ENCODE measurements at places on chromosomes 7 and 10.

DNA sequence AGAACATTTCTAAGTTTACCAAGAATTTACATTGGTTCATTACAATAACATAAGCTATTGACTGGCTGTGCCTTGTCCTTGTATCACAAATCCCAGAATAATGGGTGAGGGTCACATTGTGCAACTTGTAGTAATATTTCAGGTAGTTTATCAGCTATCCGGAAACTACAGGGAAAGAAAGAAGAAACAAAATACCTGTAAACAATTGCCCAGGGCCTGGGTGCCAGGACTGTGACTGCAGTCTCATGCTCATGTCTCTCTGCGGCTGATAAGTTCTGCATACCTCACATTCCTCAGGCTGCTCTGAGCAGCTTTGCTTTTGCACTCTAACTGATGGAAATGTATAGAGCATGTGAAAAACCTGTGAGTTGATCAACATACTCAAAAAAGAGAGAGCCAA lies 131.8 kb upstream of the TRIM24 start:
- no peak for DNase-seq

- no peak for DNase-seq
Observed at GRCh38 chr10:130350996-130351395, 214.8 kb downstream of the GLRX3 start.

- no peak for DNase-seq
Observed at GRCh38 chr10:24552346-24553016, 171.2 kb downstream of the ARHGAP21 start.

- DNase-seq, result no peak
Observed at GRCh38 chr7:155992538-155992937, 180.3 kb upstream of the SHH start.

DNA sequence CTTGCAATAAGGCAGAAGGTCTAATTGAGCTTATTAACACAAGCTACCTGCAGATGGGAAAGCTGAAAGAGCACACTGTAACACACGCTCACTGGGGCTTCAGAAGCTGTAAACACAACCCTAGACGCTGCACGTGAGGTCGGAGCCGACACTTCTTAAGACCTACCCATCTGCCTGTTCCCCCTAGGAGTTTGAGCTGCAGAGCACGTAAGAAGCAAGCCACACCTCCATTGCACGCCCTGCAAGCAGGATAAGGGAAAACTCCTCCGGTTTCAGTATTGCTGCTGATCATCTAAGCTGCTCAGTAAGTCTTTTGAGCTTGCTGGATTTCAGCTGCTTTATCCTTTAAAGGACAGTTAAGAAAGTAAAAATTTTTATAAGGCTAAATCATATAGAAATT lies 244.0 kb upstream of the ZWINT start:
- DNase-seq, result no peak

DNA sequence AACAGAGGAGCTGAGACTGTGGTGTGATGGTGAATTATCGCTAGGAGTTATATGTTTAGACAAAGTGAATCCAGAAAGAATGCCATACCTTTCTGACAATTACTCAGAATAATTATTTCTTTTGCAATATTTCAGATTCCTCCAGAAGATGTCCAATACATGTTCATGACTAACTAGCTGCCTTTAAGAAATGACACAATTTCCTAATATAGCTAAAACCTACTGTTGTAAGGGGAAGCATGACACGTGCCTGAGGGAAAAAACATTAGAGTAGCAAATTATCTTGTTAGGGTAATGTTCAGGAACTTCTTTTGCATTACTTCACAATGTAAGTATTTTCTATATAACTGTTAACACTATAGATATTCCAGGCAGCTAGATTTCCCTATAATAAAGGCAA lies 150.3 kb downstream of the COL28A1 start:
- no peak for DNase-seq

DNA sequence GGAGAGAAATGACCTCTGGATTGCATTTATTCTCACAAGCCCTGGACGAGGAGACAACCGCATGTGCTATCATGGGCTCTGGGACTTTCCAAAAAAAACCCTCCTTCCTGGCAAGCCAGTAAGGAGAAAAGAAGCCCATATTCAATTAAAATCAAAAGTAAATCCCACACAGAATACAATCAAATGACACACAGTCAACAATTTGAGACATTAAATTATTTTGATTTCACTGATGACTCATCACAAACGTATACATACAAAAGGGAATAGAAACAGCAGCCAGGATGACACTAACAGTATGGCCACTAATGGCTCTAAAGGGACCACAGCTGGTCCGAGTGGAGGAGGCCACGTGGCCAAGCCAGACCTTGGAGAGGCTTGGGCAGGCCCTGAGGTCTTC lies 24.9 kb downstream of the LRRC20 start:
- no peak for DNase-seq

DNA sequence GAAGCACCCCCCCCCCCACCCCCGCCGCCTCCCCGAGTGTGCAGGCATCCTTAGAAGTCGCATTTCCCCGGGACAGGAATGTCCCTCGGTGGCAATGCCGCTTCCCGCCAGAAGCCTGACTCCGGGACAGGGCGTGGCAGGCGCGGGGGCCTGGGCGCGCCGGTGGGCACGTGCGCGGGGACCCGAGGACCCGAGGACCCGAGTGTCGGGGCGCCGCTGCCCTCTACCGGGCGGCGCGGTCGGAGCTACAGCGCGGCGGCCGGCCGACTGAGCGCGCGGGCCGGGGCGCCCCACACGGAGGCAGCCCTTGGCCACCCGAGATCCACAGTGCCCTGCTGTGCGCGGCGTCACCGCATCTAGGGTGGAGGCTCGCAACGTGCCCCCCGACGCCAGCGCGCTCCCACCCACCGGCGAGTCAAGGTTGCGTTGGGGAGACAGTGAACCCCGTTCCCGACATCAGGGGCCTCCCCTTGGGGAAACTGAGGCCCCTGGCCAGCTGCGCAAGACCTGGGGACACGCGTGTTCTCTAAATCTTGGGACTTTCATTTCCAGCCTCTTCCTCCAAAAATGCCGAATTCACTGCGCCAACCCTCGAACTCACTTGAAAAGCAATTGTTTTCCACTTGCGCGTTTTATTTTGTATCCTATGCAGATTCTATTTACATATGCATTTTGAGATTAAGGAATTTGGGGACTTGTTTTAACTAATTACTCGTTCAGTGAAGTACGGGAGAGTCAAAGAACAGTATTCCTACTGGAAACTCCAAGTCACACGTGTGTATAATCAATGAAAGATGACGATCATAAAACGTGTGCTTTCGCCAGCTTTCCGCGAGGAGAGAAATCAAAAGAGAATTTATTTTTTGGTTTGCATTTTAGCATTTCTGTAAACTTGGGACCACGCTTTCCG lies 3.1 kb upstream of the CUX1 start:
- no peak for DNase-seq

GRCh38 chr10:125209591-125210355 lies 49.4 kb upstream of the CTBP2 start:
- DNase-seq, result no peak

- no peak for DNase-seq
Observed at GRCh38 chr10:77516575-77516974, 121.0 kb downstream of the KCNMA1 start.

- no peak for DNase-seq
Observed at GRCh38 chr7:44184873-44185446, 4.3 kb downstream of the GCK start.

GRCh38 chr7:144628176-144628575 lies 207.7 kb downstream of the TPK1 start:
- DNase-seq, result no peak

- no peak for DNase-seq
Observed at GRCh38 chr7:142539901-142540300, 209.4 kb upstream of the PRSS1 start.

DNA sequence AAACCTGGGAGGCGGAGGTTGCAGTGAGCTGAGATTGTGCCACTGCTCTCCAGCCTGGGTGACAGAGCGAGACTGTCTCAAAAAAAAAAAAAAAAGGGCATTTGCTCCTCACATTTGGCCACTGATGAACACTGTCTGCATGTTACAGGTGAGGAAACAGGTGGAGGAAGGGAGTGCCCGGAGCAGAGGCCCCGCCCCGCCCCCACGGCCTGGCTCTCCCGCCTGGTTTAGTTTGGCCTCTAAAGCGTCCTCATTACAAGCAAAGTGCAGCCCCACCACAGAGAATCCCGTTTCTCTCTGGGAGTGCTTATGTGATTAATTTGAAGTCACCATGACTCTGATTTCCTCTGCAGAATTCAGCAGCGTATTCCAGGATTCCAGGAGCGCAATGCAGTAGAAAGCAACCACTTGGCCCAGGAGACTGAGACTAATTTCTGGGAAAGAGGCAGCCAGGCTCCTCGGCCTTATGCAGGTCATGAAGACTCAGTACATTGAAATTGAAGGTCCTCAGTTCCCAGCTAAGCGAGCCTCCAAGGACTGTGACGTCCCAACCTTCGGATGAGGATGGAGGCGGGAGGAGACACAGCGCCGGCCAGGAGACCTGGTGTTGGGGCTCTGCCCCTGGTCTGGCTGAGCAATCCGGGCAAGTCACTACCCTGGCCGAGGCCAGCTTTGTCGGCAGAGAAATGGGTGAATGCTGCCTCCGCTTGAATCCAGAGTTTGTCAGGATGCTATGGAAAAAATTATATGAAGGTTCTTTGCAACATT lies 44.7 kb downstream of the RBM17 start:
- no peak for DNase-seq

All from stimulated activated CD8-positive, alpha-beta memory T cell treated with anti-CD3 and anti-CD28 coated beads, Interleukin-4, amount 100 ng/mL, for 4 hours (primary cell).